ENCODE measurements at places on chromosomes 5 and 9.

GRCh38 chr9:99373912-99374311, 151.8 kb downstream of the SEC61B start:
- DNase-seq: no peak

DNA sequence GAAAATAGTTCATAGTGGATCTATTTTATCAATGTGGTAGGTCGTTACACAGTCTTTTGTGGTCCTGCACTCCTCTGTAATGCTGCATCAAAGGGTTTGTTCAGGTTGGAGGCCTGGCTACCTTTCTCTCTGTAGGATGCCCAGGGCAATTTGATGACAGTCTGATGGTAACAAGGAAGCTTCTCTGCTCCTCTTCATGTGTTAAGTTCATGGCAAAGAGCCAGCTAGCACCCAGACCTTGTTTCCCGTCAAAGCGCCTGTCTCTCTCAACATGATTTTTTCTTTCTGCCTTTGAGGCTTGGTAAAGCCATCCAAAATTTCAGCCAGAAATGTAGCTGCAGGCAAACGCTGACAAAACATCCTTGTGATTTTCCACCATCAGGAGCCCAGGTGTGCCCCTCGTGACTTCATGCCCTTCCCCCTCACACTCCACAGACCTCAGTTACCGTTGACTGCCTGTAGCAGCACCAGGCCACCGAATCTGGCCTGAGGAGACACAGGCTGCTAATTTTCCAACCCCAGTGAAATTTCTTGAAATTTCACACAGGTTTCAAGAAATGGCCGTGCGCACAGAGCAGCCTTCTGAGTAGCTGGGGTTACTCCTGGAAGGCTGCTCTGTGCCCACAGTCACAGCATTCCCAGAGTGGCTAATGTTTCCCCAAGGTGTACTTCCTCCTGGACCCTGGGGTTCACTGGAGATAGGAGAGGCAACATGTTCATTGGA, 292.7 kb downstream of the CWC27 start:
- DNase-seq: no peak

- DNase-seq: no peak
Measured at GRCh38 chr9:30198463-30199309, 2185.8 kb upstream of the ACO1 start.

GRCh38 chr5:35223787-35224395, 6.4 kb downstream of the PRLR start:
- no peak for DNase-seq

GRCh38 chr9:83166372-83166771, 103.4 kb upstream of the RASEF start:
- DNase-seq: no peak

DNA sequence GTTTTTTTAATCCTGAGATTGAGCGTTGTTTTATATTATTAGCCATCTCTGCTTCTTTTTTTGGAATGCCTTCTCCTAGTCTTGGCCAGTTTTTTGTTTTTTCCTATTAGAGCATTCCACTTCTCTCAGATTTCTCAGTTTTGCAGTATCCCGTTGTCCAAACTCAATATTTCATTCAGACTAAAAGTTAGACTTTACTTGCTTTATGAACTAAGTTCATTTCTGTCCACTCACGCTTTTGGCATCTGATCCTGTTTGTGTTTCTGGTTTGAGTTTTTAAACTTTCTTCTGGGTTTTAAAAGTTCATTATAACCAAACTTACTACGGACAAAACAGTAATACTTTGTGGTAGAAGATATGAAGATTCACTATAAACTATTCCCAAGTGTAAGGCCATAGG, 288.3 kb upstream of the MPDZ start:
- DNase-seq: no peak

DNA sequence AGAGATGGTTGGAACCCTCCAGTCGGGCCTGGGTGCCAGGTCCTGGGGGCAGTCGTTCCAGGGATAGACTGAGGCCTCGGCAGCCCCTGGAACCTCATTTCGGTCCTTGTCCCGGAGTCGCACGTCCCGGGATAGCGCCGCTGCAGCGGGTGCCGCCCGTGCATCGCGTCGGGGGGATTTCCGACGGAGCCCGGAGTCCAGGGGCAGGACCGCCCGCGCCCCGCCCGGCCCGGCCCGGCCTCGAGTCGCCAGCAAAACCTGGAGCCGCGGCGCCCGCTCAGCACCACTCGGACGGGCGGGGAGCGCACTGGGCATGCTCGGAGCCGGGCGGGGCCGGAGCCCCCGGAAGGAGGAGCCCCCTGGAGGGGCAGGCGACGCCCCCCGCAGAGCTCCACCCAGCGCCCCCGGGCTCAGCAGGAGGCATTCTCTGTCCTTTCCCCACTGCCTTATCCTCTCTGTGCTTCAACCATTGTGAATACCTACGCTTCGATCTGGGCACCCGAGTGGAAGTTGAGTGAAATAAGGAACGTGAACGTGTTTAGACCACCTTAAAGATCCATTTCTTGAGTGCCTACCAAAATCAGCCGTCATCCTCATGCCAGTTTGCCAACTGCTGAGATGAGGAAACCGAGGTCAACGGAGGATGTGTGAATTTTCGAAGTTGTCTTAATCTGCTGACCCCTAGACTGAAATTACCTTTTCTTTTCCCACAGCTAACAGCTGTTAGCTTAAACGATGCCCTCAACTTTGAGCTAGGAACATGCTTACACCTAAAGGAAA, 1.7 kb upstream of the PTPN3 start:
- DNase-seq: no peak

- DNase-seq: no peak
Measured at GRCh38 chr9:78280982-78281668, 15.8 kb upstream of the PSAT1 start.

All from activated T-cell treated with anti-CD3 and anti-CD28 coated beads for 48 hours (primary cell).